SHP77 (cell line): ENCODE measurements at places on chromosomes 13 and 19.
A peak's percentile ranks its signal among the peaks of the same experiment; 100 is the strongest.

DNA sequence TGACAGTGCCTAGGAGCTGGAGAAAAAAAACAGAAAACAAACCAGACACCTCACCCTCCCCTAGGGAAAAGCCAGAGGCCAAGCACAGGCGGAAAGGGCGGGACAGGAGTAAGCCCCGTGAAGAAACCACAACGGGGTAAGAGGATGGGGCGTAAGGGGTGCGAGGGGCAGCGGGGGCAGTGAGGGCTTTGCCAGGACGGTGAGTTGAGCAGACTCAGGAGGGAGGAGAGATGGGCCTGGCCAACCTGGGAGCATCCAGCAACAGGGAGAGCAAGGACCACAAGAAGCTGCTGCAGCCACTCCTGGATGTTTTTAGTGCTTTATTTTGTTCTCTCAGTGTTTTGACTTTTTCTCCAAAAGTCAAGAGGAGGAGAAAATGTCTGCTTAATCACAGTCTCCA lies 114.1 kb upstream of the SOX1 start:
- DNase-seq: no peak

- DNase-seq: no peak
Observed at GRCh38 chr13:48656608-48657007, 2.9 kb downstream of the CYSLTR2 start.

DNA sequence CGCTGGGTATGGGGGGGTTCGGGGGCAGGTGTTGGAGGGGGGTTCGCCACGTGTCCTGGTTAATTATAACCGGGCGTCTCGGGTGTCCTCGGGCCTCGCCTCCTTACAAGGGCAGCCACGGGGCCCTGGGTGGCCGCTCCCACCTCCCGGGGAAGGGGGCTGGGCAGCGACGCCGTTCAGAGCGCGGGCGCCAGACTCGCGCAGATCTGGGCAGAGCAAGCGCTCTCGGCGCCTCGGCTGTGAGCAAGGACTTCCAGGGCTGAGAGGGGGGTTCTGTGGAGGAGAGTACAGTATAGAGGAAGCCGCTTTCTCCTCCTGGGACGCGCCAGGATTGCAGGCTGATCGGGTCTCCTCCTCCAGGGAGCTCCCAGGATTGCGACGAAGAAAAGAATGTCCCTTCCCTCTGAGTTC lies 1.0 kb upstream of the CKM start:
- DNase-seq: no peak

DNA sequence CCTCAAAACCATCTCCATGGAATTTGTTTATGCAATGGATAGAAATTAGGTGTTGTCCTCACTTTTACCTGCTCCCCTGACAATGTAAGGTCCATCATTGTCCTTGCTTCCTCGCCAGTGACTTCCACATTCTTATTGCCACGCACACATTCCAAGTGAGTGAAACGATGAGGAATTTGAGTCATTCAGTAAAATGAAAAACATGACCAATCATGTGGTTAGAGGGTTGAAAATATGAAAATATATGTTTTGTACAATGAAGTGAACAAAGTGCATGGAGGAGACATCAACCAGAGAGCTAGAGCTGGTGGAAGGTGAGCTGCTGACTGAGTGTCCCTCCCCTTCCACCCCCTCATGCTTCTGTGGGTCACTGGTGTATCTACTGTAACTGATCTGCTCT lies 91.7 kb downstream of the ATP8A2 start:
- DNase-seq: no peak

DNA sequence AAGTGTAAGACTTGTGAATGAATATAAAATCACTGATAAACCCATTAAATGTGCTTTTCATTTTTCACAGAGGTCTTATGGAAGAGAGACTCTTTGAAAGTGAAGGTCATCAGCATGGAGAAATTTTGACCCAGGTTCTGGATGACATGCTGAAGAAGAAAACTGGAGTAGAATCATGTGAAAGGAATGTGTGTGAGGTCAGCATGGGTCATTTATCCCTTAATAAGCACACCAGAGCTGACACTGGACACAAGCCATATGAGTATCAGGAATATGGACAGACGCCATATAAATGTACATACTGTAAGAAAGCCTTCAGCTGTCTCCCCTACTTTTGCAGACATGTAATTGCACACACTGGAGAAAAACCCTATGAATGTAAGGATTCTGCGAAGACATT lies 29.0 kb downstream of the ZNF20 start:
- DNase-seq: no peak

DNA sequence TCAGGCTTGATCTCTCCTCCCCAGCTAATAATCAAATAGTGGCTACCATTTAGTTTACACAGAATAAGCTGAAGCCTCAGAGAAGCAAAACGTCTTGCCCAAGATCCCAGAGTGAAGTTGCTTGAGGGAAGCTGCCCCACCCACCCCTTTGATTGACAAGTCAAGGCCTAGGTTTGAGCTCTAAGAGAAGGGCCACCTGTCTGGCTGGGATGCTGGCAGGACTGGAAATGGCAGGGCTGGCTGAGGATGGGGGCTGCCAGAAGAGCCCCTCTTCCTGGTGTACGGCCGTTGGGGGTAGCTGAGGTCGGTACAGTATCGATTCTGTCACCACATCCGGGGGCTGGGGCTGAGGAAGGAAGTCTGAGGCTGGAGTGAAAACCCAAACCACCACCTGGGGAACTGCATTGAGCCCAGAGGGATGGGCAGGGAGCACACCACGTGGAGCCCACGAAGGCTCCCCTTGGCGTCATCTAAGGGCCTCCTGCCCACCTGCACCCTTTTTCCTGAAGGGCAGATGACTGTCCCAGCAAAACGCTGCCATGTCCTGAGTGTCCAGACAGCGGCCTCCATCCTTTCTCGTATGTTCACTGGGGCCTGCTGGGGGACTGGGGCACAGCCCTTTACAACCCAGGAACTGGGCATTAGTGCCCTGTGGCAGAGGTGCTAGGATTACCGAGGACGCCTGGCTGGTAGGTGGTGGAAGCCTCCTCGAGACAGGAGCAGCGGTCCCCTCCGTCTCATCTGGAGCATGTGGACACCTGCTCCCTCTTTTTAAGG lies 1.4 kb upstream of the PRKD2 start:
- DNase-seq: no peak

- DNase-seq: no peak
Observed at GRCh38 chr13:28606466-28606865, 52.5 kb upstream of the POMP start.

DNA sequence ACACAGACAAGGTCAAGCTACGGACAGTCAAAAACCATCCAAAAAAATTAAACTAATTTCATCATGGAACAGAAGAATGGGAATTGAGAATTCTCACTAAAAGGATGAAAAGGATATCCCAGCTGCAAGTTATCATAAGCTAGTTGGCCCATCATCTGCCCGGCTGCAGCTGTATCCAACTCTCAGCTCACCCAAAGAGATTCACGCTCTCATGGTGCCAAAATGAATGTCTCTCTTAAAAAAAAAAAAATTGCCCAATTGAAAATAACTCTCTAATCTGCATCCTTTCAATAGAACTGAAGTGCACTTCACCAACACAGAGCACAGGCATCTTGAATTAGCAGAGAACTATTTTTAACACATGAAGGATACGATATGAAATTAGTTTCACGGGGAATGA lies 20.0 kb downstream of the ENOX1 start:
- no peak for DNase-seq

- peak; percentile 19 for DNase-seq
Observed at GRCh38 chr13:110538632-110539031, 22.9 kb downstream of the RAB20 start.

DNA sequence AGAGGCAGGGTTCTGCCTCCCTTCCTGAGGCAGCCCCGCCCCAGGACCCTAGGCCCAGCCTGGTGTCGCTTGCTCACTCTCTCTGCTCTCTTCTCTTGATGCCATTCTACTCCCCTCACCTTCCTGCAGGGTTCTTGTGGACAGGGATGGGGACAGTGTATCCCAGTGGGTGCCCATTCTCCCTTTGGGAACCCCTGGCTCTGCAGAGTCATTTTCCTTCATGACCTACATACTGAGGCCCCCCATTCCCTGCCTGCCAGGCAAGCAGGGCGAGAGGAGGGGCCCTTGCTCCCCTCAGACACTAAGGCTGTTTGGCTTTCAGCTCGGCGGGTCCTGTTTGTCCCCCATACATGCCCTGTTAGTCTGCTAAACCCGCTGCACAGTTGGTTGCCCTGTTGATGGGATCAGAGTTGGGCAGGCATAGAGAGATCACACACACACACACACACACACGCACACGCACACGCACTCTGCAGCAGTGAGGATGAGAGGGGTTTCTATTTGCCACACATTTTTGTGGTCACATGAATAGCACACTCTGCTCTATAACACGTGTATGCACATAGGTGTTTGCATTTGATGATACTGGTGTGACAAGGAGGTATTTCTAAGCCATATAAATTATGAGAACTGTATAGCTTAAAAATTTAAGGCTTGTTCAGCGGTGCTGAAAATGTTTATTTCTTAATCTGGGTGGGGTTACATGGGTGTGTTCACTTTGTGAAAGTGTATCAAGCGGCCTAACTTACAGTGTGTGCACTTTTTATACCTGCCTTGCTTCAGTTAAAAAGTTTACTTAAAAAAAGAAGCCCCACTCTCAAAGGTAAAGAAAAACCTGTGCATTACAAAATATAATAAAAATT lies 20.3 kb downstream of the NFIX start:
- DNase-seq: no peak

DNA sequence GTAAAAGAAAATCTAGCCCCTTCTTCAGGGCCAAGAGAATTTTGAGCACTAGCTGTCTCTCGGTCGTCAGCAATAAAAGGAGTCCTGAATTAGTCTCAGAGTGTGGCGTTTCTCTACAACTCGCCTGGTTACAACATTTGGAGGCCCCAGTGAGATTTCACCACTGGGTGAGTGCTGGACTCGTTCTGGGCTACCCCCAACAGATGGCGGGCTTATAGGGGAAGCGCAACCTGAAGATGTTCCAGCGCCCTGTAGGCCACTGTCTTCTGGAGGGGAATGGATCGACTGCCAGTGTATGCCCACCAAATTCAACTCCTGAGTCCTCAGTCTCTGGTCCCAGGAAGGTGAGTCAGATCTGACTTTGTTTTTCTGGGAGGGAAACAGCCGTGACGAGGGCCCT lies 11.7 kb upstream of the ZNF181 start:
- DNase-seq: no peak

GRCh38 chr13:21434588-21434987 lies 24.5 kb downstream of the ZDHHC20 start:
- DNase-seq: no peak

- no peak for DNase-seq
Observed at GRCh38 chr19:16875584-16876555, 12.9 kb upstream of the F2RL3 start.

DNA sequence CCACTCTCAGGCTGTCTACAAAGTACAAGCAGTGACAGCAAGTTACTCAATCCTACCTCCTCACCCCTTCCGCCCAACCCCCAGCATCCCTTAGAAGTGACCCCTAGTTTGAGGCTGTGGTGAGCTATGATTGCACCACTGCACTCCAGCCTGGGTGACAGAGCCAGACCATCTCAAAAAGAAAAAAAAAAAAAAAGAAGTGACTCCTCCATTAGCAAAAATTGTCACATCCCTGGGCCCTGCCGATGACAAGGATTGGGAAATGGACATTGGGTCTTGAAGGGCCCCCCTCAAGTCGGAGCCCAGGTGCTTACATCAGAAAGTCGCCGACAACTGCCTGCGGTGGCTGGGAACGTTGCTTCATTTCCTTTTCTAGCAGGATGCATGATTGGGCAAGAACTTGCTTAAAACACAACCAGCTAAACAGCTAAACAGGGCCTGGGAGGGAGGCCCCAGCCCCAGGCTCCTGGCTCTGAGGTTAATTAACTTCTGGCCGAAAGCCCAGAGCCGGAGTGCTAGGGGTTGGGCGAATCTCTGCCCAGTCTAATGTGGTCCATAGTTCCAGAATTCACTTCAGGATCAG lies 15.3 kb downstream of the RAB3D start:
- DNase-seq: peak; percentile 23

GRCh38 chr13:99344610-99345208 lies 37.5 kb upstream of the GPR183 start:
- DNase-seq: no peak

DNA sequence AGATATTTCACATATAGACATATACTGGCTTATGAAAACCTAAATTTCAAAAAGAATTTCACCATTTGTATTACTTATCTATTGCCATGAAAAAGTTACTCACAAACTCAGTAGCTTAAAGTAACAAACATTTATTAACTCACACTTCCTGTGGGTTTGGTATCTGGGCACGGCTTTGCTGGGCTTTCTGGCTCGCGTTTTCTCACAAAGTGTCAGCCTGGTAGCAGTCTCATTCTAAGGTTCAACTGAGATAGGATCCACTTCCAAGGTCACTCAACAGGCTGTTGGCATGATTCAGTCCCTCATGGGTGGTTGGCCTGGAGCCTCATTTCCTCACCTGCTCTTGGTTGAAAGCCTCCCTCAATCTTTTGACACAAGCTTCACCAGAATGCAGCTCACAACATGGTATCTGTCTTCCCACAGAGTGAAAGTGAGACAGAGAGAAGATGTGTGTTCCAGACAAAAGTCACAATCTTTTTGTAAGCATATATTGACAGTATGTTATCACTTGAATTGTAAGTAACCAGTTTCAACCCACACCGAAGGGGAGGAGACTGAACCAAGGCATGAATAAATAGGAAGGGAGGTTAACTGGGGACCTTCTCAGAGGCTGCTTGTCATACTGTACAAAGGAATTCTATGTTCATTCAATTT lies 1065.8 kb upstream of the SPRY2 start:
- no peak for DNase-seq

DNA sequence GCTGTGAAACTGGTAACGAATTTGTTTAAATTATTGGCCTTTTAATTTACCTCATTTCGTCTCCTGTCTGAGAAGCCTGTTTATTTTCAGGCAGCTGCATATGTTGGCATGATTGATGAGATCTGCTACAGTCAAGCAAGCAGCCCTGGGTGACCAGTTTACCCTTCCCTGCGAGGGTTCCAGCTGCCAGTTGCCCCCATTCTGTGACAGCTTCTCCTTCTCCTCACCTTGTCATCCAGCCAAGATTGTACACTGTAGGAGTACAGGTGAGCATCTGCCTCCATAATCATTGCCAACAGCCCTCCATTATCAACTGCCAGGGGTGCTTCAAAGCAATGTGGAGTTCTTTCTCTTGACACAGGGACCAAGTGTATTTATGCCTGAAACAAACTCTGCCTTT lies 1979.9 kb upstream of the PRR20A start:
- DNase-seq: peak; percentile 60

DNA sequence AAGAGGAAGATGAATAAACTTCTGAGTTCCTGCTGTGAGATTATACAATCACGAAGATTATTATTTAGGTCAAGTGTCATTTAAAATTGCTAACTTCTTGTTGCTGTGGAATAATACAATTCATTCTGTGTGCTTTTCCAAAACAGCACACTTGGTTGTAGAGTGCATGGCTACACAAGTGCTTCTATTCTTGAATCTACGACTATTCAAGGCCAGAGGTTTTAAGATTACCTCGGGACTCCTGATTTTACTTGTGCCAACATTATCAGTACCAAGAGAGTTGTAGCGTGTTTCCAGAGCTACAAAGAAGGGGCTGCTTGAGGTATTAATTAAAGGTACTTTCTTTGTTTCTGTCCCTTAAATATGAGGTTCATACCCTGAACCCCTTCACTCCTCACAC lies 234.0 kb upstream of the PCDH9 start:
- no peak for DNase-seq

GRCh38 chr19:7264858-7265257 lies 29.4 kb downstream of the INSR start:
- no peak for DNase-seq
